H4 (cell line): ENCODE measurements at places on chromosomes 5 and 9. TPM values are rescaled to one million over a fixed set of nuclear protein-coding genes. Genes with fewer than 3 reads are reported as not detected.

- no peak for DNase-seq
Measured at GRCh38 chr5:135589152-135589551, 10.4 kb upstream of the CXCL14 start.

DNA sequence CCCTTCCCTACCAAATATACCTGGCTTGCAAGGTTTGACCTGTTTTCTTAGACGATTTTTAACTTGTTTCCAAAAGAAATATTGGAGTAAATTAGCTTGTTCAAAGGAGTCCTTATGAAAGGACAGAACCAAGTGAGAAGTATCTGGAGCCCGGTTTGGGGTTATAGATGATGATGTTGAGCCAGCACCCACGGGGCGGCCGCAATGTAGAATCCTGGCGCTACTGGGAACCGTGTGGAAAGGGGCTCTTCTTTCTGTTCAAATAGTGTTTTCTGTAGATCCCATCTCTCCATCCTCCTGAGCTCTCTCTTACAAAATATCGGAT, 517 bp upstream of the EXOSC2 start:
- no peak for DNase-seq

- no peak for DNase-seq
Measured at GRCh38 chr9:95004411-95005277, 278.1 kb downstream of the AOPEP start.

DNA sequence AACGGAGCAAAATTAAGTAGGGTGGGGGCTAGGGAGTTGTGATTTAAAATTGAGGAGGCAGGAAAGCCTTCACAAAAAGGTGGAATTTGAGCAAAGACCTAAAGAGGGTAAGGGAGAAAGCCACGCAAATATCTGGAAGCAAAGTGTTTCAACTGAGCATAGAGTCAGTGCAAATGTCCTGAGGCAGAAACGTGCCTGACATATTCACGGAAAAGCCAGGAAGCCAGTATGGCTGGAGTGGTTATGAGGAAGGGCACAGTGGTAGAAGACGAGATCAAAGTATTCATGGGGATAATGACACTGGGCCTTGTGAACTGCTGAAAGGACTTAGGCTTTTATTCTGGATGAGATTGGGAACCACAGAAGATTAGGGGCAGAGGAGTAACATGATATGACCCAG, 268.4 kb downstream of the MAN2A1 start:
- DNase-seq: no peak

DNA sequence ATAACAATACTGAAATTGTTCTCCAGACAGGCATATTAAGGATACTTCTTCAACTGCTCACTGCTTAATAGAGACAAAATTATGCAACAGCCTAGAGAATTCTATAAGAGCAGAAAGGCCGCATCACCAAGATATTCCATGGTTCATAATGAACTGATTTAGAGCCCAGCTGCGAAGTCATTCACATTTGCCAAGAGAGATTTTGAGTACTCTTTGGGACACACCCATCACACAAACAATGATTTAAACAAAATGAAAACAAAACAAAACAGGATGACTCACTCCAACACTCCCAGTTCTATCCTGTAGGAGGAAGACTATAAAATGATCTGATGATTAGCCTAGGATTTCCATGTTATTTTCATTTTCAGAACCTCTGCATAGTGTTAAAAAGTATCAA, 145.7 kb upstream of the GNA14 start:
- DNase-seq: peak; percentile 56

DNA sequence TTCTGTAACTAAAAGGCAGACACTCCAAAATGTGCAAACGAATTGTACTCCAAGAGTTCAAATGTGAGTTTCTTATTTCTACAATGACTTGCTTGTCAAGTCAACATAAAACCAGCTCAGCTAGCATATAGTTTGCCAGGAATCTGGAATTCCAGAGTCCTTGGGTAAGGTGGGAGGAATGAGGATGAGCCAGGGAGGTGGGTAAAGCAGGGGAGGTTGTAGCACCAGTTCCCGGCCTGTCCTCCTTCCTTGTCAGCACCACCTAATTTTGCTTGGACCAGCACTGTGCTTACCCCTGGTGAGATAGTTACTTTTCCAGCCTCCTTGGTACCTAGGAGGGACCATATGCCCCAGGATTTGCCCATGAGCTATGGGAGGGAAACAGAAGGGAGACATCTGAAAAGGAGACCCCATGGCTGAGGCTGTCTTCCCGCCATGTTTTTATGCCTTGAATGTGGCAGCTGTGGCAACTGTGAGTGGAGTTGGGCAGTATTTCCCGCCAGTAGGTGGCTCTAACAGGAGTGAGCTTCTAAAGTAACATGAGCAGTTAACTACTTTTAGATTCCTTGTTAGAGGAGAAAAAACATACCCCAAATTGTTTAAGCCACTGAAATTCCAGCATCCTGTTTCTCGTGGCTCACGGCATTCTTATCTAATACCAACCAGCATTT, 302.5 kb downstream of the TENT4A start:
- no peak for DNase-seq

GRCh38 chr5:150186897-150187296, 3.0 kb upstream of the SLC6A7 start:
- DNase-seq: no peak

DNA sequence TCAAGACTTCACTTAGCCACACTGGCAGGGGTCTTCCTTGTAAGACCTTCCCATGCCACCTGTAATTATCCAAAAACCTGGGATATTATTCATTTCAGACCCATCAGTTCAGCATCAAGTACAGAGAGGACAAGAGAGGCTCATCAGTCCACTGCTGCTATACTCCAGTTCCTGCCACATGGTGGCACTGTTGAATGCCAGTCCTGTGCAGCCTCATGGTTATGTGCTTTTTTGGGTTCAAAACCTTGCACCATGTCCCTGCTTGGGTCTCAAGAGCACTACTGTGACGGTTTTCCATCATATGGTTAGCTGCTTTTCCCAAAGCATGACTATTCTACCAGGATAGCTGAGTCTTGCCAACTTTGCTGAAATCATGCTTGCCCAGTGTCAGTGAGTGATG, 8.5 kb downstream of the PTGS1 start:
- DNase-seq: no peak

DNA sequence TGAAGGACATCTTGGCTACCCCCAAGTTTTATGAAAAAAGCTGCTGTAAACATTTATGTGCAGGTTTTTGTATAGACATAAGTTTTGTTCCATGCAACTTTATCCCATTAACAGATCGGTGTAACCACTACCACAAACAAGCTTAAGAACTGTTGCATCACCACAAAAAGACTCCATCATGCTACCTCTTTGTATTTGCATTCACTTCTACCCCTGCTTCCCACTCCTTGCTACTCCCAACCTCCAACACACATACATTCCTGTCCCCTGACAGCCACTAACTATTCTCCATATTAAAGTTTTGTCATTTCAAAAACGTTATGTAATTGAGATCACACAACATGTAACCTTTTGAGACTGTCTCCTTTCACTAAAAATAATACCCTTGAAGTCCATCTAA, 57.8 kb upstream of the LHFPL2 start:
- peak; percentile 44 for DNase-seq

DNA sequence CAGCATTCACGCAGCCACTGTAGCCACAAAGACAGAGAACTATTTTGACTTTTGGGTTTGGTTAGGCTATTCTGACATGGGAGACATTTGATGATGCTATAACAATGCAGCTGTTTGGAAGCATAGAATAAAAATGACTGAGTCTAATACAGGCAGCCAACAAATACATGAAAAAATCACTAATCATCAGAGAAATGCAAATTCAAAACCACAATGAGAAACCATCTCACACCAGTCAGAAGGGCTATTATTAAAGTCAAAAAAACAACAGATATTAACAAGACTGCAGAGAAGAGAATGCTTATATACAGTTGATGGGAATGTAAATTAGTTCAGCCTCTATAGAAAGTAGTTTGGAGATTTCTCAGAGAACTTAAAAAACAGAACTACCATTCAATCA, 107.1 kb upstream of the POC5 start:
- no peak for DNase-seq

GRCh38 chr9:78806492-78807160, 509.7 kb downstream of the PSAT1 start:
- DNase-seq: no peak

GRCh38 chr9:101353683-101354082, 31.1 kb downstream of the BAAT start:
- no peak for DNase-seq

DNA sequence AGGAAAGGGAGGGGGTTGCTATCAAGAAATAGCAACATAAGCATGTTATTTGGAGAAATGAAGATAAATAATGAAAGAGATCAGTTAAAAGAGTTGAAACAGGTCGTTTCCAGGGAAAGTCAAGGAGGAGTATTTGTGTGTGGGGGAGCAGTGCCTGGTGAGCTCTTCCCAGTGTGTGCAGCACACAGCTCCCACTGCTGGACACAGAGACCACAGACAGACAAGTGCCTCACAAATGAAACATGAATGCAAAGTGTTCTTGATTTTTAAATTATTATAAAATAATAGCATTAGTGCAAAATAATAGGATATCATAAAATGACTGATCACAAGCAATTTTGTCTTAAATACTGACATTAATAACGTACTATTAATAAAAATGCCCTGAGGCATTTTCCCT, 40.8 kb downstream of the LIFR start:
- no peak for DNase-seq

DNA sequence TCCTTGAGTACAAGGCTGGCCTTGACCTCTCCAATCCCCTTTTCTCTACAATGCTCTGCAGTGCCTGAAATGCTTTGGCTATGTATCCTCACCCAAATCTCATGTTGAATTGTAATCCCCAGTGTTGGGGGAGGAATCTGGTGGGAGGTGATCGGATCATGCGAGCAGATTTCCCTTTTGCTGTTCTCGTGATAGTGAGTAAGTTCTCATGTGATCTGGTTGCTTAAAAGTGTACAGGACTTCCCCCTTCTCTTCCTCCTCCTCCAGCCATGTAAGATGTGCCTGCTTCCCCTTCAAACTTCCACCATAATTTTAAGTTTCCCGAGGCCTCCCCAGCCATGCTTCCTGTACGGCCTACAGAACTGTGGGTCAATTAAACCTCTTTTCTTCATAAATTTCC, 28.5 kb upstream of the AKNA start:
- no peak for DNase-seq

- no peak for DNase-seq
Measured at GRCh38 chr9:125752070-125752628, 5.0 kb downstream of the PBX3 start.

DNA sequence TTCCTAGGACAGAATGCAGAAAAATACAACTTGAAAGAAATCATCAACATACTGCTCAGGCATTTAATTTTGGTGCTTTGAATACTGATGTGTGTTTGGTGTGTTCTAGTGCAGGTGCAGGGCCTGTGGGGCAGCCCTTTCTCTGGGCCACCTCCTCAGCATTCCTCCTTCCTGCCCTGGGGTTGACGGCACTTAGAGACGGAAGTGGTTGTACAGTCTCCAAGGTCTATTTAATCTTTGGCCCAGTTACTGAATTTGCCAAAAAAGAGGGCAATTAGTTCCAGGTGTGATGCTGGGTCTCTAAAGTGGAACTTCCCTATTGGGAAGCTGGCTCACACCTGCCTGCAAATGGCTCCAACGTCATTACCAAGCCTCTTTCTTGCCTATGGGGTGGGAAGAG, 269.0 kb downstream of the SH3GL2 start:
- DNase-seq: no peak

DNA sequence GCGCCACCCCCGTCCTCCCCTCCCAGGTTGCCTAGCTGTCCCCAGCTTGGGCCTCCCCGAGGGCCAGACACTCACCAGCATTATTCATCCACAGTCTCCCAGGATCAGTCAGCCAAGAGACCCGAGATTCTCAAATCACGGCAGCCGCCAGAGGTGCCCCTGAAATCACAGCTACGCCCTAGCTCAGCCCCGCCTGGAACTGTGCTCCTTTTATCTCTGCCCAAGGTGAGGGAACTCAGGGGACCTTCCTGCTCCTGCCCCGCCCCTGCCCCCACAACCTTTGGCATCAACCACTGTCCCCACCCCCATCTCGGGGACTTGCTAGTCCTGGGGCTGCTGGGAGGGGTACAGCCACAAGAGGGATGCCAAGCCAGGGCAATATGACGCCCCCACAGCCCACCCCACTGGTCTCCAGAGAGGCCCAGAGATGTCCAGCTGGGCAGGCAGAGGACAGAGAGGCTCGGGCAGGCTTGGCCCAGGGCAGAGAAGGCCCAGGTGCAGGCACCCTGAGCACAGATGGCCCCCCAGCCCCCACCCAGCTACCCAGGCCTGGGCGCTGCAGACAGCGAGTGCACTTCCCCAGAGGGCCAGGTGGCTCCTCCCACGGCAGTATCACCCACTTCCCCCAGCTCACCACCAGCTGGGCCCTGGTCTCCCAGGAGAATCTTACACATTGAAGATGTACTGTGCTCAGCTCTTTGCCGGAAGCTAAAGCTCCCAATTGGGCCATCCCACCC, at the start of gene FUT7:
TSS of gene FUT7 (minus strand) at position 185 of the 737 bp plus-strand sequence. CDS start at position 88, 97 bp downstream.
- no peak for DNase-seq

DNA sequence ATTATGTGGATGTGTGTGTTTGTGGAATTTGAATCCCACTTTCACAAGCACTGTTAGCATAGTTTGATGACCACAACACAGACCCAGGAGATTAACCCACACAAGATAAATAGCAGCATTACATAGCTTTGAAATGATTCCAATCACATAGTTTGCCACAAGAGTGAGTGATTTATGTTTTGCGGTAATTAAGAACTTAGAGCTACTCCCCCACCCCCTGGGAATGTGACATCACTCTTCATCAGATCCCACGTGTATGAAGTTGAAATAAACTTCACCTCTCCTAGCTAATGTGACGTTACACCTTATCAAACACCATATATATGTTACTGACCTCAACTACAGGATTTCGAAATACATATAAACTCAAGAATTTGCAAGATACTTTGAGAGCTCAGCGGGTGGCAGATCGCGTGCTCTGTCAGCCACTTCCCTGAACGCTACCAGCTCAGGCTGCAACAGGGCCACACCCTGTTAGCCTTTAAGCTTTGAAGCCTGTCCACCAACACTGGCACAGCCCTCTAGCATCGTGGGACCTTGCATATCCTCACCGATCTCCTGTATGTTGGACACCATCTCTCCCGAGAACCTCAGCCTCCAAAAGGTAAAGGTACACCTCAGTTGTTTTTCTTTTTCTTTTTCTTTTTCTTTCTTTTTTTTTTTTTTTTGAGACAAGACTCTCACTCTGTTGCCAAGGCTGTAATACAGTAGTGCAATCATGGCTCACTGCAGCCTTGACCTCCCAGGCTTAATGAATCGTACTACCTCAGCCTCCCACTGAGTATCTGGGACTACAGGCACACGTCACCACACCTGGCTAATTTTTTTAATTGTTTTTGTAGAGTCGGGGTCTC, 1.7 kb upstream of the AGTPBP1 start:
- DNase-seq: peak; percentile 92

The OBP2B gene
- not detected in 2 replicates for total RNA-seq

The ANKDD1B gene
- total RNA-seq: not detected in 2 replicates

The ITK gene
- total RNA-seq: 0.02 TPM in 1 of 2 replicates, not detected in the other

The IL4 gene
- total RNA-seq: not detected in 2 replicates

The BARX1 gene
- total RNA-seq: not detected in 2 replicates

The SLC25A2 gene
- total RNA-seq: not detected in 2 replicates

The SGCD gene
- 0.12 TPM in 1 of 2 replicates, not detected in the other for total RNA-seq

The FST gene
- total RNA-seq: 13.6 and 16.7 TPM in 2 replicates

The MEF2C gene
- total RNA-seq: 7.5 and 8.3 TPM in 2 replicates

The GABRA6 gene
- total RNA-seq: 0.14 TPM in 1 of 2 replicates, not detected in the other
